Renal pelvis (tissue), 12 donors: ENCODE measurements at places on chromosomes 1 and 21. TPM values are rescaled to one million over a fixed set of nuclear protein-coding genes. Genes with fewer than 3 reads are reported as not detected.

GRCh38 chr1:161791904-161792655 is 26.0 kb downstream of the ATF6 start:
- DNase-seq = no peak

NEK2 gene
- 16.7 TPM for polyA plus RNA-seq

DNA sequence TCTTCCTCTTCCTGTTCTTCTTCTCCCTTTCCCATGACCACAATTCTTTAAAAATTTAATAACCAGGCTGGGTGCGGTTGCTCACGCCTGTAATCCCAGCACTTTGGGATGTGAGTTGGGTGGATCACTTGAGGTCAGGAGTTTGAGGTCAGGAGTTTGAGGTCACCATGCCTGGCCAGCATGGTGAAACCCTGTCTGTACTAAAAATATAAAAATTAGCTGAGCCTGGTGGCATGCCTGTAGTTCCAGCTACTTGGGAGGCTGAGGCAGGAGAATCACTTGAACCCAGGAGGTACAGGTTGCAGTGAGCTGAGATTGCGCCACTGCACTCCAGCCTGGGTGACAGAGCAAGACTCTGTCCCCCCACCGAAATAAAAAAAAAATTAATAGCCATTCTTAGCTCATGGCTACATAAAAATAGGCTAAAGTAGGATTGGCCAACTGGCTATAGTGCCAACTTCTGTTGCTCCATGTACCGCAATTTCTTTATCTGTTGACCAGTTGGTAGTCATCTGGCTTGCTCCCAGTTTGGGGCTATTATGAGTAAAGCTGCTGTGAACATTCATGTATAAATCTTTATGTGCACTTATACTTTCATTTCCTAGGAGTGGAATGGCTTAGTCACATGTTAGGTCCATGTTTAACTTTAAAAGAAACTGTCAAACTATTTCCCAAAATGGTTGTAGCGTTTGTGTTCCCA is 136.3 kb downstream of the PEX14 start:
- DNase-seq = no peak

SYCP1 gene
- polyA plus RNA-seq = 0.30 TPM

DNA sequence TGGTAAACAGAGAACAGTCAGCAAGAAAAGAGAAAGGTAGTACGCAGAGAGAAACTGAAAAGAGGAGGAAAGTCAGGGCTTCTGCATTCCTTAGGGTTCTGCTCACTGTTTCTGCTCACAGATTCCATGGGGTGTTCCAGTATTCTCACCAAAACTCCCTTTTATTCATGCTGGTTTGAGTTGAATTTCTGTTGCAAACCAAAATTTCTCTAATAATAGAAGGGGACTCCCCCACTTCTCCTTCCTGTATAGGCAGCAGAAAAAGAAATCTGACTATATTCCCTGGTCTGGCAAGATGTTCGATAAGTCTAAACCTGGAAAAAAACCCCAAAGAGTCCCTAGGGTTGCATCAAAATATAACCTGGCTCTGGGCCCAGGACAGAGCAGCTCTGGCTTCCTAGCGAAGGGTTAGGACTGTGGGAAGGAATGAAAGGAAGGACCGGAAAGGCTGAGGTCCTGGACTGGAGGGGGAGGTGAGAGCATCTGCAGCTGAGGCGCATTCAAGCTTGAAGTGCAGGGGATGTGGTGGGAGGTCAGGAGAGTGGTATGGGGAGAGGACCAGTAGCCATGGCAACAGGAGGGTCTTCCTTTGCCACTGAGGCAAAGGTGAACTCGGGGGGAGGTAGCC is 18.8 kb upstream of the RGS16 start:
- no peak for DNase-seq

DNA sequence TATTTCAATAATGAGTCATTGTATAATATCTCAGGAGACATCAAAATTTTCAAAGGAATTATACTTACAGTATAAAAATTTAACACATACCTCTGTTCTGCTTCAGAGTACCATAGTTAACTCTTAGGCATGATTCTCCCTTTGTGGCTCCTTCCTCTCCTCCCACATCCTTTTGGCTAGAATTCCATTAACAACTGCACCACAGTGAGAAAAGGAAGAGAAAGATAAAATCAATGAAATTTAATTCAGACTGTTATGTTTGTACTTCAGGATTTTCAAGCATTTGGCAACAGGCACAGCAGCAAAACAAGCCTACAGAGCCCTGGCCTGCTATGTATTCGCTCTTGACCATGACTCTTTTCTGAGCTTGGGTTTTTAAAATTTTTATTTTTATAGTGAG is 57.2 kb upstream of the SGIP1 start:
- DNase-seq = no peak

DNA sequence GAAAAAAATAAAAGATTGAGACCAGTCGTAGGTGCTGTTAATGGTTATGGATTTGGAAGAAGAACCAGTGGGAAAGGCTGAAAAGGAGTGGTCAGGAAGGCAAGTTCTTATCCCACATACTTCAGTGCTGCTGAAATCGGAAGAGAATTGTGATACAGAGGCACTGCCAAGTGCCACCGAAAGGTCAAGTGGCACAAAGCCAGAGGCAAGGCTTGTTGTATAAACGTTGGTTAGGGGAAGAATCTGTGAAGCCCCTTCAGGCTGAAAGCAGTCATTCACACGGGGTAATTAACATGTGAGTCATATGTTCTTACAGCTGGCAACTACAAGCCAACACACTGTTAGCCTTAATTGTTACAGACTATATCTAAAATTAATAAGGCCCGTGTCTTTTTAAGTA is 48.8 kb downstream of the ZBTB40 start:
- DNase-seq = peak; percentile 11

OVAAL gene
- not detected for polyA plus RNA-seq

OLFML3 gene
- 161 TPM for polyA plus RNA-seq

PIGP gene
- 30.8 TPM for polyA plus RNA-seq

- no peak for DNase-seq
These were observed 214.6 kb downstream of the TRABD2B start for GRCh38 chr1:47782414-47783166.

GRCh38 chr21:44299458-44300261 is at the start of gene PFKL:
Gene PFKL, plus strand, starts transcription at chr21:44300053. Its CDS starts 53 bp downstream, at chr21:44300106.
- DNase-seq = no peak

DNA sequence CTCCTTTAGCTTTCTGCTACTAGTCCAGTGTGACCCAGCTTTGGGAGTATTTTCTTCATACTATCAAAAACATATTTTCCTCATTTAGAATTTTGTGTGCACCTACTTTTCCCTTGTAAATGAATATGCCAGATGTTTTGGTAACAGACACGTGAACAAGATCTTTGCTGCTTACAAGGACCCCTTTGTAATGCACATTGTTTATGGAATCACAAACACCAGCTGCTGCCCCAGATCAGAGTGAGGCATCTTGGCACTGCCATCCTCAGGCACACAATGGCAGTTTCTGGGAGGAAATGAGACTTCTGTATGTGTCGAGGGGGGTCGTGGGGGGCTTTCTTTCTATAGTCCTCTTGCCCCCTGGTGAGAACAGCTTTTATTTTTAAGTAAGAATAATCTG is 115.7 kb downstream of the RGL1 start:
- DNase-seq = no peak

FAM229A gene
- 11.4 TPM for polyA plus RNA-seq

GRCh38 chr1:75208862-75209261 is 74.7 kb downstream of the LHX8 start:
- DNase-seq = no peak

SYF2 gene
- polyA plus RNA-seq = 95.7 TPM

C1orf210 gene
- 30.7 TPM for polyA plus RNA-seq

DNA sequence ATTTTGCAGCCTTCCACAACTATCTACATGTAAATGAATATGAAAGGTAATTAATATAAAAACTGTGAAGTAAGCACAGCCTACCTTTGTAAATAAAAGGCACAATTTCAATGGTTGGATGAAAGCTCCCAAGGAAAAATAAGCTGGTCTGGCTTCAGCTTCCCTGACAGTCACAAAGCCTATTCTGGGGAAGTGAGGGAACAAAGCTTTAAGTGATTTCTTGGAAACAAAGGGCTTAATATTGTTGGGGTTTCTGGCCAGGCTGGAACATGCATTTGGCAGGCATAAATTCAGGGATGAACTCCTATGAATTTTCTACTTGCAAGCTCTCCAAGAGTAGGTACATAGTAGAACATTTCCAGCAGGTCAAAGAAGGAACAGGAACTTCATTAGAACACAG is 17.3 kb downstream of the BCAS2 start:
- no peak for DNase-seq

DNA sequence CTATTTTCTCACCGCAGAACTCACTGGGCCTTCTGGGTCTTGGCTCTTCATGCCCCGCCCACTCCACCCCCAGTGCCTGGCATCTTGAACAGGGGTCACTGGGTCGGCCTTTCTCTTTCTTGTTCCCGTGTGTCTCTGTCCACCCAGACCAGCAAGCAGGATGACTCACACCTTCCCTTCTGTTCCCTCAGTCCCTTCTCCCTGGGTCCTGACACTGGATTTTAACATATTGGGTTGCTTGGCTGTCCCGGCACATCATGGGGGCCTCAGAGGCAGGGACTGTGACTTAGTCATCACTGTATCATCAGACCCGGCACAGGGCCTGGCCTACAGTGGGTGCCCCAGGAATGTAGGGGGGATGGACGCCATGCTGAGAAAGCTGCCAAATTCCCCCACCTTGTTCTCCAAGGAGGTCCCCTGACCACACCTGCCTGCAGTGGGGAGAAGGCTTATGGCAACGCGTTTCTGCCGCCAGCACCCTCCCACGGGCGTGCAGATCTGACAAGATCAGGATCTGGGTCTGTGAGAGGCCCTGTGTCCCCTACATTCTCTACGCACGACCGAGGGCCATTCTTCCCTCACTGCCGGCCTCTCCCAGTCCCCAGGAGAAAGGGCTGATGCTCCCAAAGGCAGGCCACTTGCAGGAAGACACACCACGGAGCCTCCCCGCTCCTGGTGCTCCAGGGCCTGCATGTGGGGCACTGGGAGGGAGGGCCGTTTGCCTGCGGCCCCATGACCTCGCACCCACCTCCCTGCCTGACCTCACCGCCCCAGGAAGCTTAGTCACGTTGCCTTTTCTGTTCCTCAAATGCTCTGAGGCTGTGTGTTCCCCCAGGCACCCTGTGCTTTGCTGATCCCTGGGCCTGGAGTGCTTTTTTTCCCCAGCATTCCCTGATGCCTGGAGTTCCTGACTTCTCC is 157.2 kb upstream of the TMEM51 start:
- DNase-seq = no peak

ACTA1 gene
- 10.4 TPM for polyA plus RNA-seq

- DNase-seq = no peak
These were observed 463.0 kb downstream of the SIPA1L2 start for GRCh38 chr1:232166942-232167341.

LAD1 gene
- 30.0 TPM for polyA plus RNA-seq

TNFRSF18 gene
- polyA plus RNA-seq = 0.89 TPM

DNA sequence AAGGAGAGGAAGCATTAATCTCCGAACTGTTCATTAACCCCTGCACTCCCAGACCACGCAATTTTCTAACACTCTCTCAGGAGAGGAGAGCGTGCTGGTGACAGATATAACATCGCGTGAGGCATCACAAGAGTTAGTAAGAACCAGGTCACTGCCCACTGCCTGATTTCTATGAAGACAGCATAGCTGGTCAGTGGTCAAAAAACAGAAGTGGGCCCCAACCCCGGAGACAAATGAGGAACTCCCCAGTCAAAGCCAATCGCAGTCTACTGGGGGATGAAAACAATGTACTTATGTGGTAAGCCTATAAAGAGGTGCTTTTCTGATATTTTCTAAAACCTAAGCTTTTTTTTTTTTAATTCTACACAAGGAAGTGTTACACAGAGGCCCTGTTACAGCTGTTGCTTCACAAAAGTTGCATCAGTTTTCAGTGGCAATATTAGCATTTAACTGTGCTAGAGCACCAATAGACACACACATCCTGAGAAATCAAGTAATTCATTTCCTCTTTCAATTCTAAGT is 231.8 kb upstream of the IRF2BP2 start:
- DNase-seq = no peak

DNA sequence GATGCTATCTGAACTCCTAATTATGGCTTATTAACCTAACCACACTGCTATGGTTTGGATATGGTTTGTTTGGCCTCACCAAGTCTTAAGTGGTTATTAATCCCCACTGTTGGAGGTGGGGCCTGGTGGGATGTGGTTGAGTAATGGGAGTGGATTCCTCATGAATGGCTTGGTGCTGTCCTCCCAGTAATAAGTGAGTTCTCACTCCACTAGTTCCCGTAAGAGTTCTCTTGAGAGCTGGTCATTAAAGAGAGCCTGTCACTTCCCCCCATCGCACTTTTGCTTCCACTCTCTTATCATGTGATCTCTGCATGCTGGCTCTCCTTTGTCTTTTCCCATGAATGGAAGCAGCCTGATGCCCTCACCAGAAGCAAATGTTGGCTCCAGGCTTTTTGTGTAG is 328.8 kb downstream of the PLA2G4A start:
- DNase-seq = no peak

- DNase-seq = no peak
These were observed 13.9 kb upstream of the BTG2 start for GRCh38 chr1:203291201-203292096.

- DNase-seq = no peak
These were observed 2.1 kb downstream of the CLCA1 start for GRCh38 chr1:86470859-86471258.

DNA sequence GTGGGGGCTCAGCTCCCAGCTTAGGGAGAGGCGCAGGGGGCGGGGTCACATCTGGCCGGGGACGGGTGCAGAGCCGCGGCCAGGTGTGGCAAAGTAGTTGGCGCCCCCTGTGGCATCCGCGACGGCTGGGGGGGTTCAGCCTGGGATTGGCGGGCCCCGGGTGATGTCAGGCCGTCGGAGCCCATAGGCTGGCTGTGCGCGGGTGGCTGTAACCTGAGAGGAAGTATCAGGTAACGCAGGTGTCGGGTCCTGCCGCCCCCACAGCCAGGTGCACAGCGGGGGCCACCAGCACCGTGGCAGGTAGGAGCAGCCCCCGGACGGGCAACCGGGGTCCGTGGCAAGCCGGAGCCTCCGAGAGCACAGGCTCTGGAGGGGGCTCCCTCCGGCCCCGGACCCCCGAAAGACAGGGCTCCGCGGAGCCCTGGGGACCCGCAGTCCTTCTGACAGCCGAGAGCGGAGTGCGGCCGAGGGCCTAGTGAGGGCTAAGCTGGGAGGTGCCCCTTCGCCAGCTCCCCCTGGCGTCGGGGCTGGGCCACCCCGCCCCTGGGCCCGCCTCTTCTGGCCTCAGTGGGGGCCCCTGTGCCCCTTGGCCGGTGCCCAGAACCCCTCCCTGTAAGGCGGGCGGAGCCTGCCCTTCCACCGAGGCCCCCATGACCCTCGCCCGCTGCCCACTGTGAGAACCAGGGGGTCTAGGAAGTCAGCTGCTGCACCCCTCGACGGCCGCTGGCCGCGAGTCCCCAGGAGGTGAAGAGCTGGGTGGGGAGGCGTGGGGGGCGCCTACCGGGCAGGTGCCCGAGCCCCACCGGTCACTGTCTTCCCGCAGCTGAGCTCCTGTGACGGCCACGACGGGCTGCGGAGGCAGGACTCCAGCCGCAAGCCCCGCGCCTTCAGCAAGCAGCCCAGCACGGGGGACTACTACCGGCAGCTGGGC is 17.9 kb downstream of the TNFRSF25 start:
- no peak for DNase-seq

VHLL gene
- not detected for polyA plus RNA-seq
